Pulmonary artery endothelial cell (primary cell): ENCODE measurements at places on chromosomes 7 and 10. TPM values are rescaled to one million over a fixed set of nuclear protein-coding genes. Genes with fewer than 3 reads are reported as not detected.

DNA sequence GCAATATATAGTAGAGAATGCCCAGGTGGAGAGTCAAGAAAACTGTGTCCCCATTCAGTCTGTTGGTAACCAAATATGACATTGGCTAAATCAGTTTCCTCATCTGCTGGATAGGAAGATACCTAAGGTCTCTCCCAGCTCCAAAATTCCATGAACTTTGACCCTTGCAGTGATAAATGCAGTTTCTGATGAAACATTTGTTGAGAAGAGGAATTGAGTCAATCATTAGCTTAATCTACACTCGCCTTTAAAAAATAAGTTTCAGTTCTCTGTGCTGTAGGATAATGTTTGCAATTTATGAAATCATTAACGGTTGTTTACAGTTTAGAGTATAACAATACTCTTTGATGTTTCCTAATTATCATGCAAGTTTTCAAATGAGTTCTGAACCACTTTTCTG, 38.0 kb upstream of the SLC25A13 start:
- DNase-seq: no peak

DNA sequence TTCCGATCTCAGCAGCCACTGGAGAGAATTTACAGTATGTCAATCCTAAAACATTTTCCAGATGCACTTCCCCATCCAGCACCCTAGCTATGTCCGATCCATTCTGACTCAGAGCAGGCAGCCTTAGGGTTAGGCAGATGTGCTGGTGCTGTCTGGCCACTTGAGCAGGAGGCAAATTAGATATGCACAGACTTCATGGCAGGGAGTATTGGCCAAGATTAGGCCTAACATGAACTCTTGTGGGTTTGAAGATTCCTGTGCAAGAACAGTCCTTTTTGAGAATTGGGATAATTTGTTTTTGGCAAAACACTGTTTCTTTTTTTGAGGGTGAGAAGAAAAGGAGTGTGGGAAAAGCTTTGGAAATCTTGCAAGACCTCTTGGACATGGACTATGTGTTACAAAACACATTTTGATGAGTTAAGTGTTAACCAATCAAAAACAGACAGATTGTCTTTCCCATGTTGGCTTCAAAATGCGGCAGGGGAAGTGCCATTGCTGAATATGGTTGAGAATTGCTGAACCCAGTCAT, 218.6 kb upstream of the INHBA start:
- no peak for DNase-seq

GRCh38 chr7:130008941-130009847, 42.0 kb downstream of the ZC3HC1 start:
- peak; percentile 90 for DNase-seq

GRCh38 chr7:69219381-69219780, 378.9 kb upstream of the AUTS2 start:
- DNase-seq: no peak

Gene LRRD1
- total RNA-seq: not detected in 2 replicates
